ENCODE measurements at places on chromosomes 5 and 9.

DNA sequence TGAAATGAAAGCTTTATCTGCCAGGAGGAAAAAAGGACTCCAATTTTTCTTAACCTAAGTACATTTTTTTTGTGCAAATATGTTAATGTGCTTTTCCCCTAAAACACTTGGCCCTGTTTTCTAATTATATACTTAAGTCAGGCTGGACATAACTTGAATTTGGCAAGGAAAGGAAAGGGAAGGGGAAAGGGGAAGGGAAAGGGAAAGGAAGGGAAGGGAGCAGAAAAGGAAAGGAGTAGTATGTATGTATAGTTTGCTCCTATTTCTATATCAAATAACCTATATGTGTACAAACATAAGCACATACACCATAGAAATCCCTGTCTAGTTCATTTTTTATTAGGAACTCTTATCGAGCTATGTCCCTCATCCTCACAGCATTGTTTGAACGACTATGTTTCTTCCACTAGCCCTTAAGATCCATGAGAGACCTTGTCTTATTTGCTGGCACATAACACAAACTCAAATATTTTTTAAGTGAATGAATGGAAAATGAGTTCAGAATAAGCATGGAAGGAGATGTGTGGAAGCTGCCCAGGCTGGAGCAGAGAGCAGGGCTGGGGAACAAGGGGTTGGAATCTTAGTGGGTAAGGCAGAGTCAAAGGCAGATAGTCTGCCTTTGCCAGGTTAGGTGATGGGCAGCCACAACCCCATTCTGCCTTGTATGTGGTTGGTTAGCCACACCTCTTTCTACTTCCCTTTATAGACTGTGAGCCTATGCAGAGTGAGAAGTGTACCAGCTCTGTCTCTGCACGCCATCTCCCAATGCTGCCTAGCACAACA is 70.0 kb downstream of the KLHL3 start:
- no peak for DNase-seq

- DNase-seq: no peak
Measured at GRCh38 chr5:177018341-177018740, 4.2 kb upstream of the ZNF346 start.

DNA sequence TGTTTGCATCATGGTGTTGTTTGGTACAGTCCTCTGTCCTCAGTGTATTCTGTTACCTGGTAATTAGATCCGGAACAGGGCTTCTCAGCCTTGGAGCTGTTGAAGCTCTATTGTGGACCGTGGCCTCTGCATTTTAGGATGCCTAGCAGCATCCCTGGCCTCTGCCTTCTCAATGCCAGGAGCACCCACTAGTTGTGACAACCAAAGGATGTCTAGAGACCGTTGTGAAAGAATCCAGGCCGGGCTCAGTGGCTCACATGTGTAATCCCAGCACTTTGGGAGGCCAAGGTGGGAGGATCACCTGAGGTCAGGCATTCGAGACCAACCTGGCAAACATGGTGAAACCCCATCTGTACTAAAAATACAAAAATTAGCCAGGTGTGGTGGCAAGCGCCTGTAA is 159.6 kb downstream of the CACNA1B start:
- no peak for DNase-seq

GRCh38 chr5:154562244-154562880 is 84.3 kb upstream of the HAND1 start:
- no peak for DNase-seq

DNA sequence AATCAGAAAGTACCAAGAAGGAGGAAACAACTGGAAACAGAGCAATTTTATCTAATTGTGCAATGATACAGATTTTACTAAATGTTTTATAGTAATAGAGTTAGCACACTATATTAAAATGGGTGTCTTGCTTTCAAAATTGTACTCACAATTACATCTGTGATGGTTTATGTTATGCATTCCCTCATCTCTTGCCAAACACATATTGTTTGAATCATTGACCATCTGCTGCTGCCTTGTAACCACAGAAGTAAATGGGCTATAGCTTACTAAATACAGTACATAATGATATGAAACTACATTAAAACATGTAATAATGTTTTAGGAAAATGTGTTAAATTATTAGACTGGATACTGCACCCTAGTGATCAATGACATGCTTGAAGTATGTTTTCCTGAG is 158.1 kb downstream of the SLC25A46 start:
- DNase-seq: peak; percentile 16

DNA sequence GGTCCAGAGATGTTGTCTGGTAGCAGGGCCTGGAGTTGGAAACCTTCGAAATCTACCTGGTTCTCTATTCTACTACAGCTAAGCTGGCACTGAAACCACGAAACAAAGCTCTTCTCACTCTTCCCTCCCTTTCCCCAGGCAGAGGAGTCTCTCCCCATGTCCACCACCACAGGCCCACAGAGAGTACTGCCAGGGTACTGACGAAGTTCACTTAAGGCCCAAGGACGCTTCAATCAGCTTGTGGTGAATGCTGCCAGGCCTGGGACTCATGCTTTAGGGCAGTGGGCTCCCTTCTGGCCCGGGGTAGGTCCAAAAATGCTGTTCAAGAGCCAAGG is 17.3 kb upstream of the CCNB1 start:
- no peak for DNase-seq

GRCh38 chr9:109568568-109569210 is 70.6 kb upstream of the PTPN3 start:
- no peak for DNase-seq

GRCh38 chr5:16520841-16521240 is 55.2 kb upstream of the ZNF622 start:
- DNase-seq: no peak

DNA sequence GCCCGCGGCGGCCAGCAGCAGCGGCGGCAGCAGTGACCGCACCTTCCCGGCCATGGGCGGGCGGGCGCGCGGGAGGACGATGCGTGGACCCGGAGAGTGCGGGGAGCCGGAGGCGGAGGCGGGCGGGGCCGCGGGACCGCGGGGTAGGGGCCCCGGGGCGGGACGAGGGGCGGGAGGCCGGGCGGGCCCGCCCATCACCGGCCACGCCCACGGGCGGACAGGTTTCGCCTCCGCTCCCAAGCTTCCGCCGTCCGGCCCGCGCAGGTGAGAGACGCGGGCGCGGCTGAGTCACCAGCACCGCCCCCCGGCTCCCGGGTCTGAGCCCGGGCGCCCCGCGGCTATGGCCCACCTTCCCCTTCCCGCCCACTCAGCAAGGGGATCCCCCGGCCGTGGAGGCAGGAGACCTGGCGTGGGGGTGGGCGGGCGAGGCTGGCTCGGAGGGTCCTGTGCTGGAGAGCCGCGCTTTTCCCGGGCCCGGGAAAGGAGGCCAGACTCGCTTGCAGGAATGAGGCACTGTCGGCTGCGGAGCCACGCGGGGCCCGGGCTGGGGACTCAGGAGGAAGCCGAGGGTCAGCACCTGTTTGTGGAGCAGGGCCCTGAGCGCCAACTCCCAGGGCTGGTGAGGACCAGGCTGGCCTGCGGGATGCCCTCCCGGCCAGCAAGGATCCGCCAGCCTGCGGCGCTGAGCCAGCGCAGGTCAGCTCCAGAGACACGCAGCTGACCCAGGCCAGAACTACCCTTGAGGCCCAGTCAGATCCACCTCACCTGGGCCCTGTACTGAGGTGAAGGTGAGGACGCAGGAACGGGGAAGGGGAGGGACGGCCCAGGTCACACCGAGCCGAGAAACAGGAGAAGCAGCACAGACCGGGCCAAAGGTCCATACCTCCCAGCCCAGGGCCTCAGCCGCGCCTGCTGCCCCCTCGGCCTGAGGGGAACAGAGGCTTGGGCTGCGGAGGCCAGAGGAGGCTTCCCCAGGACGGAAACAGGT is at the start of gene ENTPD2:
TSS of gene ENTPD2 (minus strand) at position 118 of the 988 bp plus-strand sequence. CDS start at position 54, 64 bp downstream.
- DNase-seq: no peak

DNA sequence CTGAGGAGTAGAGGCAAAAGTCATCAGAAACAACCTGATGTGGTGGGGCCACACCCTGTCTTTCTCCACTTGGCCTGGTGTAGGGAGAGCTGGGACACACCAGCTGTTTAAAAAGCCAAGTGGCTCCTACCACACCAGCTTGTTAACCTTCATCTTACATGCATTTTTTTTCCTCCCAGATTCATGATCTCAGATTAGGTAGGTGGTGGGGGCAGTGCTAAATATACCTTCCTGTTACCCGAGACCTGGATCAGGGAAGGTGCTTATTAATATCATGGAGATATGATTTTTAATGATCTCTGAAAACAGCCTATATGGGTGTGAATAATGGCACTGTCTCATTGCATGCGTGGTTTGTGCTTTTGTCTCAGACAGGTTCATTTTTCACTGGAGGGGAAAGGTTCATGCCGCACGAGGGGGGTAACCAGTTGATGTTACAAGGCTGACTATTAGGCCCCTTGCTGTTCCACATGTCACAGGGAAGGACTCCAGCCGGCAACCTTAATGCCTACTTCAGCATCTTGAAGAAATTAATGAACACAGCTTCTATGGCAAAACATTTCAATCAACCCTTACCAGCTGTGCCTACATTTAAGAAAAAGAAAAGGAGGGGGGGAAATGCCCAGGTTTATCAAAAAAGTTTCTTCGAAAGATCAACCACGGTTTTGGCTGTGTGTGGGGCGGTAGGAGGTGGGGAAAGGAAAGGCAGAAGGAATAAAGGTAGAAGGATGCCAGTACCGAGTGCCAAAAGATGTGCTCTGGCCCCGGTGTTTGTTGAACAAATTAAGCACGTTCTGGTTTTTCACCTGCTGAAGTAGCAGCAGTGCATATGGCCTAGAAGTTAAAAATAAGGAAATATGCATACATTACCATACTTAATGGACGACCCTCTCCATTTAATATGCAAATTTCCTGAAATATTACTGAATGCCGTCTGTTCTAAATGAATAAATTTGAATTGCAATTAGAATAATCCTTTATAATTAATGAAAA is 185.4 kb downstream of the EBF1 start:
- no peak for DNase-seq

DNA sequence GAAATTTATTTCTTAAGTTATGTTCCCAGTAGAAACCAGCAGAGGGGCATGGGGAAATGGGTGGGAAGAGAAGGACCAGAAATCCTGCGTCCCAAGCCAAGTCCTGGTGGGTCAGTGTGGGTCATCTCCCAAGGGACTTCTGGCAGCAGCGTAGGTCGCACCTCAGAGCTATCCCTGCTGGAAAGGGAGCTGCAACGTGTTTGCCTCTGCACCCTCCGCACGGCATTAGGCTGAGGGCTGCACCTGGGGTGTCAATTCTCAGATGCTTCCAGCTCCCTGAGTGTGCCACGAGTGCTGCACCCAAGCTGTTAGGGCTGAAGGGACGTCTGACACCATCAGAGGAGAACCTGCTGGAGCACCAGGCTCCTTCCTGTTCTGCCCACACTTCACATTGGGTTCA is 182.8 kb downstream of the CACNA1B start:
- DNase-seq: no peak

DNA sequence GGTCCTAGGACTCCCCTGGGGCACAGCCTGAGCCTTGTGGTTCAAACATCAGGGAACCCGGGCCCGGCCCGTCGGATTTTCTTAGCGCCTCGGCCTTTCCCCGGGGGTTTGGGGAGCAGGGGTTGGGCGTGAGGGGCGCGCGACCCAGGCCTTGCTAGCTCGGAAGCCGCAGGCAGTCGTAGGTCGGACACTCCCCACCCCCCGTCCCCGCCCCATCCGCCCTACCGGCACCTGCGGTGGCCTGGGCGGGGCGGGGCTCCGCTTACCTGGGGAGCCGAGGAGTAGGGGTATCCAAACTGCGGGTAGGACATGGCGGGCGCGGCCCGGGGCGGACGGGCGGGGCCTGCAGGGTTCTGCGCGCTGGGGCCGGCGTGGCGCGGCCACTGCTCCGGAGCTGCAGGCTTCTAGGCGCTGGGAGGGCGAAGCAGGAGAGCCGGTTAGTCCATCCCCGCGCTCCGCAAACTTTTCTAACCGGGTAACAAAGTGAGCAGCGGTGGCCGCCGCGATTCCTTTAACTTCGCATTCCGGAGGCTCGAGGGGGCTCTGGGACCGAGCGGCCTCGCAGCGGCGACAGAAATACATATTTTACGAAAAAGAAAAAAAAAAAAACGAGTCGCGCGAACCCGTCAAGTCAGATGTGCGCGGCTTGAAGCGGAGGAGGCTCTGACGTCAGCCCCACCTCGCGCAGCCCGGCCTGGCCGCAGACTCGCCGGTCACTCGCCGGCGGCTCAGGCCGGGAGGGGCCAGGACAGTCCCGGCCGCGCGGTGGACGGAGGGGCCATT is at the start of gene IRX4:
TSS of gene IRX4 (minus strand) at position 589 of the 783 bp plus-strand sequence. CDS start at position 311, 278 bp downstream.
- peak; percentile 73 for DNase-seq

Measured in AG08396 (cell line).